ENCODE measurements at places on chromosomes 5 and 9. TPM values are rescaled to one million over a fixed set of nuclear protein-coding genes. Genes with fewer than 3 reads are reported as not detected.

SPATA31D4 gene
- total RNA-seq, result not detected

DNA sequence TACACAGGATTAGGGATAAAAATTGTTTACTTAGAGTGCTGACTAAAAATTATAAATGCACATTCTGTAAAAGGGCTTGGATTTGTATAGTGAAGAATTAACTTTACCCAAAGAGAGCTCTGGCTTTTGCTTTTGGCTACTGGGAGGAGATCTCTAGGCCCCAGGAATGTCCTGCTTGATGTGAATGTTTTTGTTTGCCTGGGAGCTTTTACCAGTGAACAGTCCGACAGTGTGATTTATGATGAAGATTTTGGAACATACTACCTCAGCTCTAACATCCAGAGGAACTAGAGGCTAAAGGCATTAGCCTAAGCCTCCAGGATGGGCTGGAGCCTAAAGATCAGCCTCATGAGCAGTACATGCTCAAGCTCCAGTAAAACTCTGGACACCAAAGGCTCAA lies 103.7 kb upstream of the RFX3 start:
- no peak for DNase-seq

- DNase-seq, result no peak
Observed at GRCh38 chr9:82115900-82116299, 127.3 kb downstream of the SPATA31D1 start.

- no peak for DNase-seq
Observed at GRCh38 chr5:88879724-88880123, 3.3 kb downstream of the MEF2C start.

All from PC-9 (cell line).